ENCODE measurements at places on chromosomes 2 and 18.

DNA sequence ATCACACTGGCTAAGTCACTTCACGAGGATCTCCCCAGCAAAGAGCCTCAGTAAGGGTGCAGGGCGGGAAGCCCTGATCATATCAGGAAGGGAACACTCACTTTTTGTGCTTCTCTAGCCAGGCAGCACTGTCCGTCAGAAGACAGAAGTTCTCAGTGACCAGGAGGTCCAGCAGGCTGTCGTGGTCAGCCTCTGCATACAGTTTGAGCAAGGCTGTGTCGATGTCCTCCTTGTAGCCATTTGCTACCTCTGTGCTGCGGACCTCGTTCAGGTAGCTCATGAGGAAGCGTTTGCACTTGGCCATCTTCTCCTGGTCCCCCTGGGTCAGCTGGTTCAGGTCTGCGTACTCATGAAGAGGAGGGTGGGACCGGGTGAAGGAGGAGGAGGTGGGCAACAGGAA, 38.7 kb downstream of the GPR45 start:
- no peak overlapping the region for H3K27ac ChIP-seq
- no peaks in the 10 kb centered on the region for H3K4me1 ChIP-seq
- H3K36me3 ChIP-seq = no peaks in the 10 kb centered on the region
- H3K27me3 ChIP-seq = no peaks in the 10 kb centered on the region
- no peak for DNase-seq
- no peak overlapping the region for H3K4me3 ChIP-seq

DNA sequence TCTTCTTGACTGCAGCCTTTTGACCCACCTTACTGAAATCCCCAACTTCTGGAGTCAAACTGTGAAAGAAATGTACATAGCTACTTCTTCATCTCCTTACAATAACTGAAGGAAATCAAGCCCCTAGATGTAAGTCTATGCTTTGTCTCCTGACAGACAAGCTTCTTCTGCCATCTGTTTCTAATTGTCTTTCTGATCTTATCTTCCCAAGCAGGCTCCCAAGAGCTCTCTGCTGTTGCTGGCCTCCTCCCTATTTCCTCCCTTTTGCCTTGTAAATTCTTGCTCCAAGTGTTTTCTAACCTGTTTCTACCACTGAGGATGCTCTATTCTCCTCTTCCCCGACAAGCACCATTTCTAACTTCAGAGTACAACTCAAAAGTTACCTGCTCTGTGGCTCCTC, 77.4 kb upstream of the OSR1 start:
- no peak for DNase-seq
- H3K27me3 ChIP-seq = 0 out of 2 replicates have a peak, but pooled peaks cover 1% of the 10 kb centered on the region
- H3K36me3 ChIP-seq = no peaks in the 10 kb centered on the region
- no peak overlapping the region for H3K4me3 ChIP-seq
- H3K27ac ChIP-seq = no peak overlapping the region

- H3K4me3 ChIP-seq = no peak overlapping the region
- no peak overlapping the region for H3K27ac ChIP-seq
- no peaks in the 10 kb centered on the region for H3K4me1 ChIP-seq
- DNase-seq = no peak
These were observed 28.3 kb upstream of the MRO start for GRCh38 chr18:50848061-50848551.

GRCh38 chr2:180443888-180444287, 436.8 kb upstream of the CWC22 start:
- no peak for DNase-seq
- no peaks in the 10 kb centered on the region for H3K4me1 ChIP-seq
- H3K4me3 ChIP-seq = no peak overlapping the region

DNA sequence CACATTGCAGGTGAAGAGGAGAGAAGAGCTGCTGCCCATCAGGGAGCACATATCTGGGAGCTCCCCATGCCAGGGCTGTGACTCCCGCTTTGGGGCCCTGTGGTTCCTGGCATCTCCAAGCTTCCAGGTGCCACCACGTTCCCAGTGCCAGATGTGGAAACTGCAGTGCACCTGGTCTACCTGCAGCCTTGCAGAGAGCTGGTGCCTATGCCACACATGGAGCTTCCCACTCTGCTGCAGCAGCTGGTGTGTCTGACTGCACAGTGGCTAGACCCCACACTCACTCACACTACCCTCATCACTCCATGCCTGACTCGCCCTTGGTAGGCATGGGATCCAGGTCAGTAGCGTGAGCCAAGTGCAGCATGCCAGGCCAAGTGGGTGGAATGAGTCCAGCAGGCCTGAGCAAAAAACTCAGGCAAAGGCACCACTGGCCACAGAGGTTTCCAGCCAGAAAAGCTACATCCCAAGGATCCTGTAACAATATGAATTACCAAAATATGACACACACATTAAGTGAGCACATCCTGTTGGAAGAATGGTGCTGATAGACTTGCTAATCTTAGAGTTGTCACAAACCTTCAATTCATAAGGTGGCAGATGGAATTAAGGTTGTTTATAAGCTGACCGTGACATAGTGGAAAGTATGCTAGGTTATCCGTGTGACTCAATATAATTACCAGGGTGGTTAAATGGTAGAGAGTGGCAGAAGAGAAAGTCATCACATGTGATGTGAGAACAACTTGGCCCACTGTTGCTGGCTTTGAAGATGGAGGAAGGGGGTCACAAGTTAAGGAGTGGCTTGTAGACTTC, 150.9 kb downstream of the EHBP1 start:
- no peak overlapping the region for H3K4me3 ChIP-seq
- no peaks in the 10 kb centered on the region for H3K27me3 ChIP-seq
- H3K27ac ChIP-seq = no peak overlapping the region
- H3K4me1 ChIP-seq = no peaks in the 10 kb centered on the region
- DNase-seq = no peak

- DNase-seq = no peak
- no peaks in the 10 kb centered on the region for H3K27me3 ChIP-seq
- peaks cover 2% of the 10 kb centered on the region for H3K4me1 ChIP-seq
- no peak overlapping the region for H3K27ac ChIP-seq
- no peak overlapping the region for H3K4me3 ChIP-seq
These were observed 100.7 kb upstream of the STPG4 start for GRCh38 chr2:47255794-47256193.

GRCh38 chr2:42721898-42722297, 42.0 kb downstream of the OXER1 start:
- no peaks in the 10 kb centered on the region for H3K36me3 ChIP-seq
- H3K27ac ChIP-seq = no peak overlapping the region
- no peak overlapping the region for H3K4me3 ChIP-seq
- H3K4me1 ChIP-seq = peaks cover 2% of the 10 kb centered on the region

- no peaks in the 10 kb centered on the region for H3K36me3 ChIP-seq
- DNase-seq = no peak
- H3K27ac ChIP-seq = no peak overlapping the region
These were observed 62.8 kb downstream of the SMIM21 start for GRCh38 chr18:75364512-75365253.

DNA sequence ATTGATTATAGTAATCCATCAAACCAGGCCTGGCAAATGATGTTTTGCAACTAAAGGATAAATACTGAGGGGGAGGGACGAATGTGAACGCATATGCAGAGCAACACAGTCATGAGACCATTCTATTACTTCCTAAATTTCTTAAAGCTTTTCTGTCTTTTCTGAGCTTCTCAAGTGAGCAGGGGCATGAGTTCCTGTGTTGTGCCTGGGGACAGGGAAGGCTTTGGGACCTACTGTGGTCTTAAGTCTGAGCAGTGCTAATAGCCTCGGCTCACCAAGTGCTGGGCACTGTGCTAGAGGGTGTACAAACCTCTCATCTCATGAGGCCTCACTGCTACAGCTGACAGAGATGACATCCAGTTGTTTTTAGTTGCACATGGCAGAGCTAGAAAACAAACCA, 182.4 kb downstream of the NEDD4L start:
- no peaks in the 10 kb centered on the region for H3K36me3 ChIP-seq
- H3K27ac ChIP-seq = no peak overlapping the region
- DNase-seq = no peak

Measured in iPS DF 6.9 (cell line).